ENCODE measurements at places on chromosomes 12 and 14. TPM values are rescaled to one million over a fixed set of nuclear protein-coding genes. Genes with fewer than 3 reads are reported as not detected.

- peaks cover 3% of the 10 kb centered on the region for H3K27me3 ChIP-seq
- peak overlapping the region; percentile 94 for H3K27ac ChIP-seq
- peak; percentile 58 for DNase-seq
- H3K36me3 ChIP-seq = peaks cover 44% of the 10 kb centered on the region
- H3K4me3 ChIP-seq = peak overlapping the region; percentile 62
- peaks cover 82% of the 10 kb centered on the region for H3K4me1 ChIP-seq
These were observed 28.2 kb downstream of the DAD1 start for GRCh38 chr14:22560662-22561365.

DNA sequence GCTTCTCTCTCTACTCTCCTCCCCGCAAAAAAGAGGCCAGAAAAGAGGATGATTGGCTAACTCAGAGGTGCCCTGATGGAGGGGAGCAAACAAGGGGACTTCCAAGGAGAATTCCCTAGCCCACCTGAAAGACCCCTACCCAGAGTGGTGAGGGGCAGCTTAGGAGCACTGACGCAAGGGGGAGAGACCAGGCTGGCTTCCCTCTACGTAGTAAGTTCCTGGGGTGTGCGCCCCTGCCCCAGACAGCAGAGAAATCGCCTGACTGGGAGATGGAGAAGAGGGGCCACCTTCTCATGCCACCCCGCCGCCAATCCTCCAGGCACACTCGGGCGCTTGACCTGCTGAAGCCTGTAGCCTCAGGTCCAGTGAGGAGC is 2.1 kb upstream of the DIO3 start:
- DNase-seq = no peak
- H3K27ac ChIP-seq = no peak overlapping the region
- H3K4me3 ChIP-seq = no peak overlapping the region
- H3K27me3 ChIP-seq = peaks cover 47% of the 10 kb centered on the region

DNA sequence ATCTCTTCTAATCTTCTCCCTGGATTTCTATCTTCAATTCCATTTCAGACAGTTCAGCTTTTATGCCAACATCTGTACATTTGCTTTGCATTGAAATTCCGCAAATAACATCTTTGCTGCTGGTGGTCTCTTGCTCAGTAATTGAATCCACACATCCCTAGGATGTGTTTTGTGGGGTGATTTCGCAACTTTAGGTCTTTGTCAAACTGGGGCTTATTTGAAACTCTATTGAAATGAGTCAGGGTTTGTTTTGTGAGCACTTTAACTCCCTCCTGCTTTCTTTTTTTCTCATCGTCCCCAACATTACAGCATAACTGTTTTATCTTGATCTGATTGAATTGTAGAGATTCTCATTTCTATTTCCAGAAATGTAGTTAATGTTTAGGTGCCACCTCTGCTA is 404.3 kb downstream of the NPAS3 start:
- no peak overlapping the region for H3K4me3 ChIP-seq
- no peaks in the 10 kb centered on the region for H3K36me3 ChIP-seq
- H3K27me3 ChIP-seq = no peaks in the 10 kb centered on the region
- DNase-seq = no peak

DNA sequence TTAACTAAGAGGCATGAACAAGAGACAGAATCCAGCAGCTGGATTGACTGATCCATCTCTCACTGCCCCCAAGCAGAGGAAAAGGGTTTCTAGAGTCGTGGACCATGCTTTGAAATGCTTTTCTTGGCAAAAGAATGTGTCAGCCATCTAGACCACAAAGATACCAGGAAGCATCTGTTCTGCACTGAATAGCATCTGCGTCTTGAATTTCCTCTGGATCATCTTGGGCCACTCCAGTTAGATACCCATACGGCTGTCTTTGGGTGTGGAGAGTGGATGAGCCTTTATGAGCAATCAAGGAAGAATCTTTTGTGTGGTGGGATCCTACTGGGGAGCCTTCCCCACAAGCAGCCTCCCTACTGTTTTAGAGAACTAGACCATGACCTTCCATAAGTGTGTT is 16.0 kb upstream of the RFX4 start:
- DNase-seq = no peak
- H3K4me3 ChIP-seq = no peak overlapping the region
- no peaks in the 10 kb centered on the region for H3K4me1 ChIP-seq
- H3K27ac ChIP-seq = no peak overlapping the region

- peaks cover 22% of the 10 kb centered on the region for H3K4me1 ChIP-seq
- H3K4me3 ChIP-seq = no peak overlapping the region
- no peak overlapping the region for H3K27ac ChIP-seq
- peaks cover 16% of the 10 kb centered on the region for H3K36me3 ChIP-seq
- DNase-seq = no peak
These were observed 343.5 kb downstream of the PCNX1 start for GRCh38 chr14:71250791-71251190.

- H3K4me1 ChIP-seq = no peaks in the 10 kb centered on the region
- H3K36me3 ChIP-seq = no peaks in the 10 kb centered on the region
- no peak for DNase-seq
- peaks cover 1% of the 10 kb centered on the region for H3K27me3 ChIP-seq
- no peak overlapping the region for H3K4me3 ChIP-seq
These were observed 127.5 kb downstream of the SMOC1 start for GRCh38 chr14:70006699-70007098.

DNA sequence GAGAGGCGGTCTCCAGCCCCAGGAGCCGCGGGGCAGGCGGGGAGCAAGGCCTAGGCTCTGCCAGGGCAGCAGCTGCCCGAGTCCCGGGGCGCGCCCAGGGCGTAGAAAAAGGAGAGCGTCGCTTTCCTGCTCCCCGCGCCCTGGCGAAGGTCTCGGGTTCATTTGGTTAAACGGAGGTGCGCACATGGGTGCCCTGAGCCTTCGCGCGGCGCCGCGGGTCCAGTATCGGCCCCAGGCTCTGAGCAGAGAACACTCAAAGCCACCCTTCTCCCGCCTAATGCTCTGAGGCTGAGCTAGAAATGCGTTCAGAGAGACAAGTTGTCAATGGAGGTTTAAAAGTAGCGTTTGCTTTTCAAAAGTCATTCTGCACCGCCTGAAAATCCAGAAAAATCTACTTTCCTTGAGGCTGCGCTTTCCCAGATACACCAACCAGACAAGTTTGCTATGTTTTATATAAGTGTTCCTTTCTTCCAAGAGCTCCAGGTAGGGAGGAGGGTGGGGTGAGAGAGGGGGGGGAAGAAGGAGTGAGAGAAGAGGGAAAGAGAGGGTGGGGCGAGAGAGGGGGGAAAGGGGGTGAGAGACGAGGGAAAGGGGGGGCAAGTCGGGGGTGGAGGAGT is 1.5 kb downstream of the TMEM132C start:
- no peak overlapping the region for H3K27ac ChIP-seq
- peaks cover 3% of the 10 kb centered on the region for H3K4me1 ChIP-seq
- no peak for DNase-seq

- H3K27me3 ChIP-seq = no peaks in the 10 kb centered on the region
- H3K4me3 ChIP-seq = no peak overlapping the region
- DNase-seq = no peak
- H3K36me3 ChIP-seq = peaks cover 2% of the 10 kb centered on the region
These were observed 8.9 kb downstream of the TGFB3 start for GRCh38 chr14:75972801-75973421.

The ACVRL1 gene
- not detected for total RNA-seq

The HSPA2 gene
- 2.9 TPM for total RNA-seq

The PLXNC1 gene
- total RNA-seq = 9.5 TPM

The FGF23 gene
- not detected for total RNA-seq

The PEX5 gene
- 41.8 TPM for total RNA-seq

The RERG gene
- not detected for total RNA-seq
